ENCODE measurements at places on chromosomes 5 and 9.

DNA sequence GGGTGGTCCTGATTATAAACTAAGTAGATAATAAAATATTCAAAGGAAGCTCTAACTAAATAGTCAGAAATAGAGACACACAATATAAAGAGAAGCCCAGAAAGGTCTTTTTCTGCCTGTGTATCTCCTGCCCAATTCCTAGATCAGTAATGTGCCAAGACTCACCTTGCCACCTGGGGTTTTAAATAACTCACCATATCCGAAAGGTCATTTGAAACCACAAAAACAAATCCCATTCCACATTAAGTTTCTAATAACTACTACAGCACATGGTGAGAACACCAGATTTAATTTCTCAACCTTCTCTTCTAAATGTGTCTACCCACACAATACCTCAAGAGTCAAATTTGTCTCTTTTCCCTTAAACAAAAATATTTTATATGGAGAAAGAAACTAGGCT is 75.2 kb downstream of the ZNF608 start:
- no peak for DNase-seq

DNA sequence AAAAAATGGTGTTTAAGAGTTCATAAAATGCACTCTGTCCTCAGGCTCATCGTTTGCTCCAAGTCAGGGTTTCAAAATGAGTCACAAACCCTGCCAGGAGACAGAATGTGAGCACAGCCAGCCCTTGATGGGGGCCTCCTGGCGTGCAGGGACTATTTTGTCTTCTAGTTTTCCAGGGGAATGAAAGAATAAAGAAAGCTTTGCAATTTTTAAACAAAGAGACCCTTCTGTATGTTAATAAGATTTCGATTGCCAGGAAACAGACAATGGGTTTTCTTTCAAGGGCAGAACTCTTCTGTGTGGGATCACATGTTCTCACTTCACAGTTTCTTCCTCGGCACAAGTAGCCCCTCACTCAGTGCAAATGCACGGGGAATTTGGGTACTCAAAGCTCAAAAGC is 121.4 kb upstream of the C6 start:
- DNase-seq = no peak

- no peak for DNase-seq
These were observed 75.1 kb upstream of the AGXT2 start for GRCh38 chr5:35122819-35123218.

DNA sequence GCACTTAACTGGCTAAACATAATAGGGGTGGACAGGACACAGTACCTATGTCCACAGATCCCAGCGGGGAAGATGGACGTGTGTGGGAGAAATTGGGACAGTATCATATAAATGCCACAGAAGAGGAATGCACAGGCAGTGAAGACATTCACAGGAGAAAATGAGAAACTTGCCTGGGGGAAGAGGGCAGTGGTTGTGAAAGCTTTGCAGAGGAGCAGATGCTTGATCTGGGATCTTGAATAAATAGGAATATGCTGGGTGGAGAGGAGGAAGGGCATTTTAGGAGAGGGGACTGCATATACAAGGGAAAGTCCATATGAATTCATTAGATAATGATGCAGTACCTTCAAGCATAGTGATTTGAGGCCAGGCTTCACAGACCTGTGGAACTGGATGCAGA is 13.6 kb downstream of the TMEM268 start:
- no peak for DNase-seq

GRCh38 chr9:4098031-4098430 is 201.8 kb downstream of the GLIS3 start:
- DNase-seq = no peak

- DNase-seq = no peak
These were observed 32.6 kb downstream of the SARDH start for GRCh38 chr9:133705576-133705975.

Measured in activated CD4-positive, alpha-beta T cell treated with anti-CD3 and anti-CD28 coated beads, Interleukin-2, amount 10 ng/mL, durations not matched to agents 7 days and 5 days (primary cell).